Activated CD4-positive, CD25-positive, alpha-beta regulatory T cell treated with anti-CD3 and anti-CD28 coated beads, Interleukin-2, amount 50 U/mL, for 72 hours (primary cell): ENCODE measurements at places on chromosomes 13 and 19.

GRCh38 chr19:2049741-2050348 is 1.2 kb downstream of the MKNK2 start:
- DNase-seq: peak; percentile 59

DNA sequence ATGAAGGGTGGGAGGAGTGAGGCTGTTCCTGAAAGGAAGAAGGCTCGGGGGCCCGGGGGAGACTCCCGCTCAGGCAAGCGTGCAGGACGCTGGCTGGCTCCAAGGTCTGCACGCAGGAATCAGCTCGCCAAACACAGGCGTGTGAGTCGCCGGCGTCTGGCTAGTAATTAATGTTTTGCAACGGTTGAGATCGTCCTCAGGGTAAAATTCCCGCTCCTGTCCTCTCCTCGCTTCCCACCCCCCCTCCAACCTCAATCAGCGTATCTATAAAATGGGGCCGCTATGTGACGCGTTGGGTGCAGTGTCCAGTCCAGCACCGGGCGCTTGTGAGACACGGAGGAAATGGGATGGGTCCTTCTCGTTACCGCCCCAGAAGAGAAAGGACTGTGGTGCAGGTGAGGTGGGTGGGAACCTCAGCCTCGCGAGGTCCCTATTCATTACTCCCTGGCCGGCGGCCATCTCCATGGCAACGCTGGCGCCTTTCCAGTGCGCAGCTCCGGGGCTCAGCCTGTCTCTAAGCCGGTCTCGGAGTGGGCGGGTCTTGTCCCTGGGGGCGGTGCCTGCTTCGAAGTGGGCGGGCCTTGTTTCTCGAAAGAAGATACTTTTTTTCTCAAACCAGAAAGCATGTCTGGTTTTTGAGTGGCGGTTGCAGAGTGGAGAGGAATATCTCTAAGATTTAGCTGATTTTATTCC is 6.5 kb upstream of the ZNF579 start:
- DNase-seq: peak; percentile 88

DNA sequence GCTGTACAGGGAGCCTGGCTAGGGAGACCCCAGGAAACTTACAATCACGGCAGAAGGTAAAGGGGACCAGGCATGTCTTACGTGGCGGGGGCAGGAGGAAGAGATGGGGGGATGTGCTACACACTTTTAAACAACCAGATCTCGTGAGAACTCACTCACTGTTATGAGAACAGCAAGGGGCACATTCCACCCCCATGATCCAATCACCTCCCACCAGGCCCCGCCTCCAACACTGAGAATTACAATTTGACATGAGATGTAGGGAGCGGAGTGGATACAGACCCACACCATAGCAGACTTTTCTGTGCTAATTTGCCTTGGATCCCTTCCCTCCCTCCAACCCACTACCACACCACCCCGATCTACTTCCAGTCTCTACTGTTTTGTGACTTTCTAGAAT is 106.7 kb upstream of the PEG3 start:
- no peak for DNase-seq

- DNase-seq: peak; percentile 54
Measured at GRCh38 chr19:3670796-3671679, 29.2 kb downstream of the PIP5K1C start.

- no peak for DNase-seq
Measured at GRCh38 chr13:23469951-23470421, 36.5 kb upstream of the SACS start.

- no peak for DNase-seq
Measured at GRCh38 chr19:3470500-3471128, 9.7 kb downstream of the SMIM24 start.

- no peak for DNase-seq
Measured at GRCh38 chr19:2462635-2463421, 6.1 kb upstream of the LMNB2 start.

- no peak for DNase-seq
Measured at GRCh38 chr19:55300886-55301458, 17.2 kb downstream of the BRSK1 start.

GRCh38 chr19:29908963-29909944 is 32.8 kb upstream of the URI1 start:
- no peak for DNase-seq

GRCh38 chr19:10093295-10094186 is 7.4 kb downstream of the SHFL start:
- no peak for DNase-seq

- DNase-seq: no peak
Measured at GRCh38 chr13:26220575-26220974, 1.5 kb downstream of the RNF6 start.

DNA sequence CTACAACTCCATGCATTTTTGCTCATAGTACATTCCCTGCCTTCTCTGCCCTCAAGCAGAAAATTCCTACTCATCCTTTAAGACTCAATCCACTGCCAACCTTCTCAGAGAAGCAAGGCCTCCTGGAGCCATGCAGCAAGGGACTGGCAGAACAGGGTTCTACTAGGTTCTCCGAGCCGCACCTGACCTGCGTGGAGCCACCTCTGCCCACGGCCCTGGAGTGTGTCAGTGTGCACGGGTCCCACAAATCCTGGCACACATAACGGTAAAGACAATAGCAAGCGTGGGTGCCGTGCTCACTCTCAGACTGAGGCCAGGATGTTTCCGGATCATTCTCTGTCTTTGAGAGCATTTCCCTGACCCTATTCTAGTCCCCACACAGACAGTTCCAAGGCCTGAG is 30.0 kb downstream of the SOX1 start:
- no peak for DNase-seq

- no peak for DNase-seq
Measured at GRCh38 chr13:43132911-43133310, 109.5 kb downstream of the DNAJC15 start.

DNA sequence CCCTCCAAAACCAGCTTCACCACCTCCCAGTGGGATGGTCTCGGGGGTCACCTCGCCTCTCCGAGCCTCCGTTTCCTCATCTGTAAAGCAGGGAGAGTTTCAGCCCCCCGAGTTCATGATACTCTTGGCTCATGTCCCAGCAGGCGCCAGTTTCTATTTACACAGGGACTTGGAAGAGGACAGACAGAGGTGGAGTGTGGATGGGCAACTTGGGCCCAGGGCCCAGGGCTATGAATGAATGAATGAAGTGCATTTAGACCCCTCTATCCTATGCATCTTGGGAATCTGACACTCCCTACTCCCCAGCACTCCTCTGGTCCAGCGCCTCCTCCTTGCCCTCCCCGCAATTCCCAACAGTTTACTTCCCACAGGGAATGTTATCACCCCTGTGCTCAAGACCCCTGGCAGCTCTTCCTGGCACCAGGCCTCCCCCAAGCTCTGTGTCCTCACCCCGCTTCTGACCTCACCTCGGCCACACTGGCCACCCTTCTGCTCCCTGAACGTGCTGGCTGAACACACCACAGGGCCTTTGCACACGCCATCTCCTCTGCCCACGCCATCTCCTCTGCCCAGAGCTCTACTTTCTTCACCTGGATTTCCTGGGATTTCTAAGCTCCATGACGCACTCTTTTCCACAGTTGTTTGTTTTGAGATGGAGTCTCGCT is 4.9 kb upstream of the C2CD4C start:
- DNase-seq: no peak

- no peak for DNase-seq
Measured at GRCh38 chr19:47430041-47430802, 10.9 kb upstream of the MEIS3 start.

DNA sequence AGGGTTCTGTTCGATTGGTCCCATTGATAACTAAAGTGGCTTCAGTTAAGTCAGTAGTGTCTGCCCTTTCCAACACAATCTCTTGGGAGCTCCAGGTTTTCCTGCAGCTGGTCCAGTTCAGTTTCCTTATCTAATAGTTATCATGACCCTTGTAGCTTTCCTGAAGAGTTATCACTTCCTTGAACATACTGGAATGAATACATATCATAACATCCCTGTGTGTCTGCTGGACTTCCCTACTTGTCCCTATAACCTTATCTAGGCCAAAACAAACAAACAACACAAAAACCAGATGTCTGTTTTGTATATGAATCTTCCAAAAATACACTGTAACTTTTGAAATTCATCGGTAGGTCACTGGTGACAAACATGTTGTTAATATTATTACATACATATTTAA is 167.6 kb downstream of the DCT start:
- DNase-seq: no peak

DNA sequence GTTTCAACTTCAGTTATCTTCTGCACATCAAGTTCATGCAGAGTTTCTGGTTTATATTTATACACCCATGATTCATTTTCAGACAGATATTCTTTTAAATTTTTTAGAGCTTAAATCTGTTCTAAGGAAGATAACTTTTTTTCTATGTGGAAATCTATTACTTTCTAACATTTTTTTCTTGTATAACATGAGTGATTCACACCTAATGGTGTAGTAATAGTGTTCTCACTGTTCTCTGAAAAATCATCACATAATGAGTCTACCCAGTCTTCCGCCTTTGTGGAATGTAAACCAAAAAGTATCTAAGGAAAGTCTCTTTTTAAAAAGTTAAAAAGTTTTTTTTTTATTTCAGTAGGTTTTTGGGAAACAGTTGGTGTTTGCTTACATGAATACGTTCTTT is 70.8 kb downstream of the FNDC3A start:
- no peak for DNase-seq

- DNase-seq: no peak
Measured at GRCh38 chr13:77946522-77946921, 27.9 kb upstream of the EDNRB start.

DNA sequence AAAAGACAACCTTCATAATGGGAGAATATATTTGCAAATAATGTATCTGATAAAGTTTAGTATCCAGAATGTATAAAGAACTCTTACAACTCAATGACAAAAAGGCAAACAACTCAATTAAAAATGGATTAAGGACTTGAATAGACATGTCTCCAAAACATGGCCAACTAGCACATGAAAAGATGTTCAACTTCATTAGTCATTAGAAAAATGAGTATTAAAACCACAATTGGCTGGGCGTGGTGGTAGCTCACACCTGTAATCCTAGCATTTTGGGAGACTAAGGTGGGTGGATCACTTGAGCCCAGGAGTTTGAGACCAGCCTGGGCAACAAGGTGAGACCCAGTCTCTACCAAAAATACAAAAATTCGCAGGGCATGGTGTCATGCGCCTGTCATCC is 18.8 kb upstream of the ZMYM5 start:
- no peak for DNase-seq

DNA sequence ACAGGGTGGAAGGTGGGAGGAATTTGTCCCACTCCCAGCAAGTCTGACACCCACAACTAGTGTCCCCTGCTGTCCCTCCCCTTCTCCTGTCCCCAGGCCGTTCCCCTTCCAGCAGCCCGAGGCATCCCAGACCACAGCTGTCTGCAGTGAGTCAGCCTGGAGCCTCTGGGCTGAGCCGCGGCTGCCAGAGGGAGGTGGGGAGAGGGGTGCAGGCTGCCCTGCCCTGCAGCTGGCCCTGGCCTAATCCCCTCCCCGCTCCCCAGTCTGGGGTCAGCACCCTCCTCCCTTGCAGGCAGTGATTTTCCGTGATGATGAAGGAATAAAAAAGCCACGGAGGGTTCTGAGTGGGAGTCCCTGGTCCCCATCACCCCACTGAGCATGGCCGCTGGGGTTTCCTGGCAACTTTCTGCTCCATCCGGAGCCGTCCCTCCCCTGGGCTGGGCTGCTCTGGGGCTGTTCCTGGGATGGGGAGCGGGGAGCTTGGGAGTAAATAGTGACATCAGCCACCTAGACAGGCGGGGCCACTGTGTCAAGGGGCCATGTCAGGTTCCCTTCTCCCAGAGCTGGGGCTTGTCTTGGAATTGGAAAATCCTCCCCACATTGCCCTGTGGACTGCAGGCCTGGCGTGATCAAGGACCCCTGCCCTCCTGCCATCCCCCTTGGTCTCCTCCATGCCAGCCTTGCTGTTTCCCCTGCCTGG is 16.8 kb downstream of the SPC24 start:
- no peak for DNase-seq
